CD4-positive, alpha-beta T cell treated with Interleukin-10 for 1 hour (primary cell): ENCODE measurements at places on chromosomes 2 and 18.

DNA sequence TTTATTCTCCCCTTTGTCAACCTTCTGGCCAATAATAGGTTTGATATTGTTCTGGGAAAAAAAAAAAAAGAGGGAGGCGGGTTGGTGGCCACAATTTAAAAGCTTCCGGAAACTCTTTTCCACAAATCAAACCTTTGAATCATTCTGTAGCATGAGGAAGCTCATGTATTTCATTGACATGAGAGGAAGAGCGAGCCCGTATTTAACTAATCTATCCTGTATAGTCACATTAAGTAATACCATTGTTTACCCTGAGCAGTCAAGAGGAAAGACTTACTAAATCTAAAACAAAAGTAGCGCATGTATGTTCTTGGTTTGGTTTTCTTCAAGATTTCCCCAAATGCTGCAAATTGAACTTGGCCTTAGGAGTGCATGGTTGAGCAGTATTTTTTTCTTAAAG, 120.1 kb downstream of the NCKAP5 start:
- no peak for DNase-seq

DNA sequence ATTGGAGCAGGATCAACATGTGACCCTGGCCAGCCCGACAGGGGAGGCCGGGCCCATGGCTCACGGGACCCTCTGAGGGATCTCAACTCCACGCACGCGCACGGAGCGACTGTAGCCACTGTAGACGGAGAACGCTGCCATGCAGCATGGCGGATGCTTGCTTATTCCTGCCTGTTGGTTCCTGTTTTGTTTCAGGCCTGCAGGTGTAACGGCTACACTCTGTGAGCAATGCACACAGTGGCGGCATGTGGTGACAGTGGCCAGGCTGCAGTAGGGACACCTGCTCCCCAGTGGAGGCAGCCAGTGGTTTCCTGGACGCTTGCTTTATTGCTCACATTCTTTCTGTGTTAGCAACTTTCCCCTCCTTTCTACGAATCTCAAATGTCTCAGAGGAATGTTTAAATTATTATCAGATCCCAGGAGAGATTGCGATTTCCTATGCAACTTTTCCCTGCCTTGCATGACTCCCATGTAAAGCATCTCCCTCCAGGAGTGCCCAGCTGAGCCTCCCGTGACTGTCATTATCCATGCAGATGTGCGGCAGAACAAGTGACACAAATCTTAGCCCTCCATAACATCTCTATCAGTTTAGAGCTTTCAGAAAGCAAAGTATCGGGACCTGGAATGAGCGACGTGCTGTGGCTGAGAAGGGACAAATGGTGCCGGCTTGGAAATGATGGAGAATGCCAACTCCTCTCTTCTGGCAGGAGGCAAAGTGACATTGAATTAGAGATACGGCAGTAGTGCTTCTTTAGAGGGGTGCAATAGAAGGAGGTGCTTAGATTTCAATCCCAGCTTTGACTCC, 209.7 kb downstream of the ASB1 start:
- no peak for DNase-seq

GRCh38 chr18:49743117-49743567, 70.2 kb downstream of the ACAA2 start:
- DNase-seq, result no peak

GRCh38 chr18:28984731-28985130, 807.8 kb upstream of the CDH2 start:
- no peak for DNase-seq

- DNase-seq, result no peak
These were observed 4.0 kb upstream of the DGUOK start for GRCh38 chr2:73922681-73923080.
